ENCODE measurements at places on chromosomes 7 and 10. TPM values are rescaled to one million over a fixed set of nuclear protein-coding genes. Genes with fewer than 3 reads are reported as not detected.

DNA sequence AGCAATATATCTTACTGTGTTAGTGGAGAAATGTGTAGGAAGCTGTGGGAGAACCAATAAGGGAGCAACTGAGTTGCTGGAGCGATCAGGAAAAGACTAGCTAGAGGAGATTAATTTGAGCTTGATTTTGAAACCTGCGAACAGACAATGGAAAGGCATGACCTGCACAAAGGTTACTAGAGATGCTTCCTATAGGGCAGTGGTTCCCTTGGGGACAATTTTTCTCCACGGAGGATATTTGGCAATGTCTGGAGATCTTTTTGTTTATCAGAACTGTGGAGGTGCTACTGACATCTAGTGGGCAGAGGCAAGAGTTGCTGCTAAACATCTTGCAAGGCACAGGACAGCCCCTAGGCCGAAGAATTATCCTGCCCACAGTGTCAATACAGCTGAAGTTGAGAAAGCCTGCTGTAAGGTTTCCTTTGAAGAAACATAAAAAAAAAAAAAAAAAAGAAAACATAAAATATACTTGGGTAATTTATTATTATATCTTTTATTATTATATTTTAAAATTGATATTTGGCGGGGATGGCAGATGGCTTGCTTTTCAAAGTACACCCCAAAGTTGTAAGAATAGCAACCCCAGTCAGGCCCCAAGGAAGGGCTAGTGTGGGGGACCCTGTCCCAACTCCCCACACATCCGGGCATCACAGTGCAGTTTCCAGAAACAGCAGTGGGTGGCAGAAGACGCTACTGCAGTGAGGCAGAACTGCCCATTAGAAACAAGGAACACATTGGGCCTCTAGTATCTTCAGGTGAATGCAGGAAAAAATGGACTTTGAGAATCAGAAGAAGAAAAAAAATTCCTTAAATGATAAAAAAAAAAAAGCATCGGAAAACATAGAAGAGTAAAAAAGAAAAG lies 481.6 kb downstream of the SH2D4B start:
- H3K27me3 ChIP-seq, result no peaks in the 10 kb centered on the region
- no peaks in the 10 kb centered on the region for H3K4me1 ChIP-seq
- H3K36me3 ChIP-seq, result no peaks in the 10 kb centered on the region
- no peak overlapping the region for H3K4me3 ChIP-seq
- H3K27ac ChIP-seq, result no peak overlapping the region
- peak; percentile 21 for DNase-seq

- H3K27me3 ChIP-seq, result no peaks in the 10 kb centered on the region
- DNase-seq, result no peak
- H3K36me3 ChIP-seq, result no peaks in the 10 kb centered on the region
- no peak overlapping the region for H3K27ac ChIP-seq
- peaks cover 4% of the 10 kb centered on the region for H3K4me1 ChIP-seq
Measured at GRCh38 chr10:14884082-14884481, 5.4 kb downstream of the SUV39H2 start.

DNA sequence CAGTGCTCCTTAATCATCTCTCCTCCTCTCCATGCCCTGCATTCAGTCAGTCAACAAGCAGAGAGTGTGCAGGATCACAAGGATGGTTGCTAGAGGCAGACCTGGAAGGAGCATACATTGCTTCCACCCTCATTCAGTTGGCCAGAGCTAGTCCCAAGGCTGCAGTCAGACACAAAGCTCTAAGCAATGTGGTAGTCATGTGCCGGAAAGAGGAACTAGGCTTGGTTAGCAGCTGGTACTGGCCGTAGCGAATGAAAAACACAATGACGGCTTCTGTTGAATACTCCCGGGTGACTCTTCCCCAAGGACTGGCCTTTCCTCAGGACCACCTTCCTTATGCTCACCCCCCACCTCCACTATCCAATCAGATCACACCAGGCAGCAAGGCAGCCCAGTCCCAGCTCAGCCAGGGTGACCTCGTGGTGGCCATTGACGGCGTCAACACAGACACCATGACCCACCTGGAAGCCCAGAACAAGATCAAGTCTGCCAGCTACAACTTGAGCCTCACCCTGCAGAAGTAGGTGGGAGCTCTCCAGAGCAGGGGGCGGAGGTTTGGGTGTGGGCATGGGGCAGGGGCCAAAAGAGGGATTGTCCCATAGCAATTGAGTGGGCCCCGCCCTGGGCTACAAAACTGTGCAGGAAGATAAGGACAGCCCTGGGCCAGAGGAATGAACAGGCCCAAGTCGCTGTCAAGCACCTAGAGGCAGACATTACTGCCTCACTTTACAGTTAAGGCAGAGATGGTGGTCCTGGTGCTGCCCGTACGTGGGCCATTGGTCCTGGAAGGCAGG lies 10.9 kb downstream of the LDB3 start:
- no peak for DNase-seq
- no peaks in the 10 kb centered on the region for H3K36me3 ChIP-seq
- H3K27ac ChIP-seq, result no peak overlapping the region
- H3K27me3 ChIP-seq, result no peaks in the 10 kb centered on the region

GRCh38 chr10:122189185-122189584 lies 81.9 kb upstream of the BTBD16 start:
- H3K27me3 ChIP-seq, result no peaks in the 10 kb centered on the region
- peaks cover 43% of the 10 kb centered on the region for H3K4me1 ChIP-seq
- H3K27ac ChIP-seq, result peak overlapping the region; percentile 94
- H3K4me3 ChIP-seq, result no peak overlapping the region

DNA sequence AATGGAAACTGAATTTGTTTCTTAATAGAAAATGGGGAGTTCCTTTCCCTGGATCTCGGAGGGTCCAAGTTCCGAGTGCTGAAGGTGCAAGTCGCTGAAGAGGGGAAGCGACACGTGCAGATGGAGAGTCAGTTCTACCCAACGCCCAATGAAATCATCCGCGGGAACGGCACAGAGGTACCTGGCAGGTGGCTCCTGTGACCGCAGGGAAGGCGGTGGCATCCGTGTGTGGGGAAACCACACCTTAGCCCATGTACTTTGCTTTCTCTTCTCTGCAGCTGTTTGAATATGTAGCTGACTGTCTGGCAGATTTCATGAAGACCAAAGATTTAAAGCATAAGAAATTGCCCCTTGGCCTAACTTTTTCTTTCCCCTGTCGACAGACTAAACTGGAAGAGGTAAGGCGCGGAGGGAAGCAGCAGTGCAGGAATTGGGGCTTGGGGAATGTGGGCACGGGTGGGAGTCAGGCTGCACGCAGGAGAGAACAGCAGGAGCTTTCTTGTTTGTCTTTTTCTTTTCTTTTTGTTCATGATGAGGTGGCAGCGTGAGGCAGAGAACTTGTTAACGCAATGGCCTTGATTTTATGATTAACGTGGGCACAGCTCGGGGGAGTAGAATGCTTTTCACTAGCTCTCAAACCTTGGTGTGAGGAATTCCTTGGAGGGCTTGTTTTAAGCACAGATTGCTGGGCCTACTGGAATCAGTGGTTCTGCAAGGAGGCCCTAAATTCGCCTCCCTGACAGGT lies 12.8 kb downstream of the HKDC1 start:
- H3K4me3 ChIP-seq, result no peak overlapping the region
- H3K27me3 ChIP-seq, result no peaks in the 10 kb centered on the region
- H3K4me1 ChIP-seq, result no peaks in the 10 kb centered on the region
- no peaks in the 10 kb centered on the region for H3K36me3 ChIP-seq

DNA sequence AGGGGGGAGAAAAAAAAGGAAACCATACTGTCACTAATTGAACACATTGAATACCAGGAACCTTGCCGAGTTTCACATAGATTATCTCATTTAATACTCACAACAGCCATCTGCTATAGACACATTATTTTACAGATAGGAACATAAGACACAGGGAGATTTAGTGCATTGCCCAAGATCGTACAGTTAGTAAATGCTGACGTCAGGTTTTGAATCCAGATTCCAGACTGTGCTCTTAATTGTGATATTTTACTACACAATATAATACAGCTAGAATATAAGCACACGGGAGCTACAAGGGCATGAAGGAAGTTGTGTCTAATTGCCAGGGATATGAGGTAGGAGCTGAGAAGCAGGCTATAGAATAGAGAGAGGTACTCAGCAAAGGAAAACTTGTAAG lies 93.9 kb upstream of the MINDY3 start:
- H3K27ac ChIP-seq, result no peak overlapping the region
- DNase-seq, result no peak
- no peak overlapping the region for H3K4me3 ChIP-seq

GRCh38 chr7:68715907-68716306 lies 882.4 kb upstream of the AUTS2 start:
- no peak overlapping the region for H3K27ac ChIP-seq
- H3K36me3 ChIP-seq, result no peaks in the 10 kb centered on the region
- peaks cover 15% of the 10 kb centered on the region for H3K4me1 ChIP-seq
- no peak for DNase-seq
- H3K4me3 ChIP-seq, result no peak overlapping the region

DNA sequence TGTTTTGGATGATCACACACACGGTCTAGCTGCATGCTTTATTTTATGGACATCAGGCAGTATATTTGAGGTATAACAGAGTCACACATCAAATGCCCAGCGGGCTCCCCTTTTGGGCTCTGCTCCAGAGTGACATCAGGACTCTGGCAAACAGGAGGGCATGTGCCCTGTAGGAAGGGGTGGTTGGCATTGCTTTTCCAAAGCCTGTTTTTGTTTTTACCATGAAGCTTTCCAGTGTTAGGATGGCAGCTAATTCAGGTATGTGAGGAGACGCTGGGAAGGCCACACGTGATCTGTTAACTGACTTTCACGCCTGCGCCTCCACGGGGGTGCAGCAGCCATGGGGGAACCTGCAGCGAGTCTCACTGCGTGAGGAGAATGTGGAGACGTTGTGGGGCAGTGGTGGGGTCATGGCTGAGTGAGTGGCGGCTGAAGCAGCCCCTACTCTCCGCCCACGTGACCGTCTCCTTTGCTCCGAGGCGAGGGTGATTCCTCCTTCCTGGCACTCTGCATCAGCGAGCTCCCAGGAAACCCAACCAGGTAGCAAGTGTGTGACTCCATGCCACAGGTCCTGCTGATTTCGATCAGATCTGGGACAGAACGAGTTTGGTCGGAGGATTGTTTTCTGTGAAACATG lies 117.7 kb downstream of the ANKRD61 start:
- H3K36me3 ChIP-seq, result peaks cover 76% of the 10 kb centered on the region
- no peak overlapping the region for H3K4me3 ChIP-seq
- DNase-seq, result no peak

DNA sequence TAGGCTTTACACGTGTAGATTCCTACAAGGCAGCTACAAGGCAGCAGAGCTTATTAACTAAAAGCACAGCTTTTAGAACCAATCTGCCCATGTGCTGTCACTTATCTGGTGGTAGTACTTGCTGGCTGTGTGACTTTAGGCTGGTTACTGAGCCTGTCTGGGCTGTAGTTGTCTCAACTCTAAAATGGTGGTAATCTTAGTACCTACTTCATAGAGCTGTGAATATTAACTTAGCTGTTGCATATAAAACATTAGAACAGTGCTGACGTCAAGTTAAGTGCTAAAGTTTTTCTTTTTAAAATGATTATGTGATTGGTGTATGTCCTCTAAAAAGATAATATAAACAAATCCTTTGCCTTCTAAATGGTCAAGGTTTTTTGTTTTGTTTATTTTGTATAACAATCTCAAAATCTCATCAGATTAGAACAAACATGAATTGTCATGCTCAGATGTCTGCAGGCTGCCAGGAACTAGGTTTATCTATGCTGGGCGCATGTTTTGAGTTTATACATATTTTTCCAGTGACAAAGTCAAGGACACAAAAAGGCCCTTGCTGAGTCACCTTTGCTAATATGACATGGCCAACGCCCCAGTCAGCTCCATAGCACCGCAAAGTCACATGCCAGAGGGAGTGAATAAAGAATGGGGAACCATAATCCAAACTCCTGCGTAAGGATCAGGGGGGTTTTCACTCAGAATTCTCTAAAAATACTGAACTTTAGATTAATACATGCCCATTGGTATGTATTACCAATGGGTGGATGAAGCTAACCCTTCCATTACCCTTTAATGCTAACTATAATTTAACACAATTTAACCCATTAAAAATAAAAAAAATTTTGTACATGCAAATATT lies 39.8 kb upstream of the ARL4A start:
- H3K4me3 ChIP-seq, result no peak overlapping the region
- H3K36me3 ChIP-seq, result no peaks in the 10 kb centered on the region
- H3K27ac ChIP-seq, result no peak overlapping the region
- no peak for DNase-seq
- H3K4me1 ChIP-seq, result no peaks in the 10 kb centered on the region

GRCh38 chr10:74675484-74675883 lies 150.9 kb upstream of the KAT6B start:
- H3K36me3 ChIP-seq, result no peaks in the 10 kb centered on the region
- no peak overlapping the region for H3K4me3 ChIP-seq
- no peaks in the 10 kb centered on the region for H3K27me3 ChIP-seq
- no peak for DNase-seq

- no peaks in the 10 kb centered on the region for H3K27me3 ChIP-seq
- no peak overlapping the region for H3K4me3 ChIP-seq
- H3K4me1 ChIP-seq, result no peaks in the 10 kb centered on the region
- DNase-seq, result no peak
Measured at GRCh38 chr10:11511321-11511720, 100.1 kb downstream of the USP6NL start.

- H3K27ac ChIP-seq, result no peak overlapping the region
- H3K4me3 ChIP-seq, result no peak overlapping the region
- no peaks in the 10 kb centered on the region for H3K4me1 ChIP-seq
- DNase-seq, result no peak
- H3K27me3 ChIP-seq, result no peaks in the 10 kb centered on the region
Measured at GRCh38 chr7:95840953-95841950, 68.9 kb downstream of the DYNC1I1 start.

- no peak overlapping the region for H3K27ac ChIP-seq
- DNase-seq, result no peak
- H3K36me3 ChIP-seq, result no peaks in the 10 kb centered on the region
- H3K27me3 ChIP-seq, result no peaks in the 10 kb centered on the region
- H3K4me3 ChIP-seq, result no peak overlapping the region
- H3K4me1 ChIP-seq, result no peaks in the 10 kb centered on the region
Measured at GRCh38 chr10:112532189-112532588, 85.2 kb downstream of the VTI1A start.

DNA sequence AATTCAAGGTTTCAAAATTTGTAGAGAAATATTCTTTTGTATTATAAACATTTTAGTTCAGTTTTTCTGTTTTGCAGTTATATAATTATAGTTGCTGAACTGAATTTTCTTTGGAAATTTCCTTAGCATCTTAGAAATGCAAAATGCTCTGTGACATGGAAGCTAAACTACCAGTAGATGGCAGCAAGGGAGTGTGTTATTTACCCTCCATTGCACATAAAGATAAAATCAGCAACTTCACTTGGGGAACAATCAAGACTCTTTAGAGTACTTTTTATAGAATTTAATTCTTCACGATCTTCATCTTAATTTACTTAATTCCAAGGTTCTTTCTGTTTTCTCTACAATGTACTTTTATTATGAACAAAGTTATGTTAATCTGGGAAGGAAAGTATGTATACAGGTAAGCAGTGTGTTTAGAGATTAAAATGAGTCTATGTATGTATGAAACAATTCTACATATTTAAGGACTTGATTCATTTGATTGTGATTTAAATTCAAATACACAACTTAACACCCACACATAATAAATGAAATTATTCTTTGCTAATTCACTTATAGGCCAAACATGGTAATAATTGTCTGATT lies 404.2 kb downstream of the THSD7A start:
- no peaks in the 10 kb centered on the region for H3K27me3 ChIP-seq
- no peak overlapping the region for H3K4me3 ChIP-seq
- peak; percentile 7 for DNase-seq
- no peaks in the 10 kb centered on the region for H3K4me1 ChIP-seq

The EN2 gene
- total RNA-seq, result 0.29 TPM

The DYDC2 gene
- total RNA-seq, result not detected

The SPDYE11 gene
- not detected for total RNA-seq

The JCAD gene
- total RNA-seq, result 38.5 TPM

The SLC13A4 gene
- total RNA-seq, result not detected

The WDFY4 gene
- total RNA-seq, result 1.4 TPM

The KLF14 gene
- not detected for total RNA-seq

Measured in thyroid gland (tissue), 4 donors.